ENCODE measurements at places on chromosomes 3 and 15. TPM values are rescaled to one million over a fixed set of nuclear protein-coding genes. Genes with fewer than 3 reads are reported as not detected.

The ALDH1L1 gene
- total RNA-seq: 0.96 TPM

The AGTR1 gene
- total RNA-seq: 0.30 TPM

The TSEN2 gene
- total RNA-seq: 13.9 TPM

The NEDD4 gene
- 20.5 TPM for total RNA-seq

The PPP2R3A gene
- 9.6 TPM for total RNA-seq

The C3orf62 gene
- total RNA-seq: 1.4 TPM

The VILL gene
- total RNA-seq: 7.2 TPM

The FMN1 gene
- total RNA-seq: 2.5 TPM

The EFL1 gene
- 30.2 TPM for total RNA-seq

The SCAPER gene
- 8.0 TPM for total RNA-seq

The TRAT1 gene
- not detected for total RNA-seq

The CCDC33 gene
- not detected for total RNA-seq

The RTP3 gene
- not detected for total RNA-seq

The IQCB1 gene
- 9.4 TPM for total RNA-seq

The KBTBD12 gene
- 0.03 TPM for total RNA-seq

The GOLGA6B gene
- total RNA-seq: not detected

The PCOLCE2 gene
- total RNA-seq: 192 TPM

The GATA2 gene
- 2.3 TPM for total RNA-seq

The ZBTB47 gene
- 50.5 TPM for total RNA-seq

The ERC2 gene
- total RNA-seq: 0.10 TPM

The ZBTB20 gene
- total RNA-seq: 23.3 TPM

The ERICH6 gene
- total RNA-seq: 0.03 TPM

The GOLGA8H gene
- 0.30 TPM for total RNA-seq

The MKRN3 gene
- 0.43 TPM for total RNA-seq

The APEH gene
- 122 TPM for total RNA-seq

The GPR87 gene
- total RNA-seq: not detected

The ATP8B4 gene
- total RNA-seq: 1.7 TPM

The LRRC34 gene
- total RNA-seq: 1.8 TPM

The FYCO1 gene
- 56.8 TPM for total RNA-seq

The EXD1 gene
- total RNA-seq: not detected

The CYP1A2 gene
- not detected for total RNA-seq

The NFKBIZ gene
- 40.1 TPM for total RNA-seq

The WDR72 gene
- not detected for total RNA-seq

The FOXB1 gene
- total RNA-seq: not detected

The FAM174B gene
- total RNA-seq: 2.6 TPM

The FXR1 gene
- 172 TPM for total RNA-seq

The TRIM71 gene
- not detected for total RNA-seq

The MYO9A gene
- total RNA-seq: 38.1 TPM

The OR4F15 gene
- not detected for total RNA-seq

The ANKRD63 gene
- total RNA-seq: not detected

The FBXO40 gene
- not detected for total RNA-seq

The HIGD2B gene
- total RNA-seq: not detected

The GOLGA6L10 gene
- total RNA-seq: 0.85 TPM

The CSPG5 gene
- total RNA-seq: 0.26 TPM

The LRRC31 gene
- total RNA-seq: not detected

The ARGFX gene
- total RNA-seq: not detected

The ANKRD34C gene
- not detected for total RNA-seq

The MON1A gene
- total RNA-seq: 12.7 TPM

The SPATA12 gene
- not detected for total RNA-seq
